ENCODE measurements at places on chromosomes 12 and 14. TPM values are rescaled to one million over a fixed set of nuclear protein-coding genes. Genes with fewer than 3 reads are reported as not detected.

GPR84 gene
- total RNA-seq = 0.54 TPM

FOXN3 gene
- 172 TPM for total RNA-seq

SCAF11 gene
- 144 TPM for total RNA-seq

FGF6 gene
- not detected for total RNA-seq

KLHDC1 gene
- total RNA-seq = 14.3 TPM

MIP gene
- total RNA-seq = not detected

ERP27 gene
- 0.96 TPM for total RNA-seq

SMCO3 gene
- total RNA-seq = 0.31 TPM

SLC25A47 gene
- total RNA-seq = not detected

IL31 gene
- not detected for total RNA-seq

KRT78 gene
- total RNA-seq = 1.6 TPM

TAS2R30 gene
- total RNA-seq = 7.5 TPM

SLCO1B1 gene
- total RNA-seq = not detected

PLXNC1 gene
- 6.6 TPM for total RNA-seq

NOXRED1 gene
- not detected for total RNA-seq

SDSL gene
- total RNA-seq = 3.6 TPM

PYGL gene
- total RNA-seq = 31.0 TPM

DACT1 gene
- 7.0 TPM for total RNA-seq

TMEM63C gene
- 0.10 TPM for total RNA-seq

C12orf60 gene
- total RNA-seq = 0.93 TPM

KRT79 gene
- not detected for total RNA-seq

DPPA3 gene
- total RNA-seq = not detected

TESPA1 gene
- 0.17 TPM for total RNA-seq

MYF5 gene
- total RNA-seq = not detected

GPRC5A gene
- 1.4 TPM for total RNA-seq

IGFBP6 gene
- total RNA-seq = 632 TPM

RILPL1 gene
- total RNA-seq = 16.8 TPM

RAB21 gene
- total RNA-seq = 56.7 TPM

SAMD15 gene
- total RNA-seq = not detected

CRIP1 gene
- total RNA-seq = 57.9 TPM

STAB2 gene
- 0.27 TPM for total RNA-seq

RFX4 gene
- total RNA-seq = not detected

GMFB gene
- total RNA-seq = 43.5 TPM

HPD gene
- 2.6 TPM for total RNA-seq

APEX1 gene
- 86.2 TPM for total RNA-seq

OVCH1 gene
- total RNA-seq = 0.39 TPM

HOXC4 gene
- 0.69 TPM for total RNA-seq

RNF10 gene
- total RNA-seq = 162 TPM

ENDOU gene
- total RNA-seq = 0.47 TPM

CLBA1 gene
- total RNA-seq = 2.4 TPM
